Inflammatory macrophage treated with lipopolysaccharide for 4 hours (primary cell): ENCODE measurements at places on chromosomes 5 and 9.

DNA sequence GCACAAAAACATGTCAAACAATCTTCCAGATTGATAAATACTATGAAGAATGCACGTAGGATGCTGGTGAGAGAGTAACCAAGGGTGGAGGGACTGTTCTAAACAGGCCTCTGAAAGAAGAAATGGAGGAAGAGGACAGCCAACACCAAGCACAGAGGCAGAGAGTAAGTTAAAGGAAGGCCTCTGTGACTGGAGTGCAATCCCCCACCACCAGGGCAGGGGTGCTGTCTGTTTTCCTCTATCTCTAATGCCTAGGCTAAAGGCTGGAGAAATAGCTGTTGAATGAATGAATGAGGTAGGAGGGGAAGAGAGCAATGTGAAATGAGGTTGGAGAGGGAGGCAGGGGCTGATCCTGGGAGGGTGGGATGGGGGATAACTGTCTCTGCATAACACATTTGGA is 88.9 kb downstream of the ANKRD55 start:
- no peak for DNase-seq

DNA sequence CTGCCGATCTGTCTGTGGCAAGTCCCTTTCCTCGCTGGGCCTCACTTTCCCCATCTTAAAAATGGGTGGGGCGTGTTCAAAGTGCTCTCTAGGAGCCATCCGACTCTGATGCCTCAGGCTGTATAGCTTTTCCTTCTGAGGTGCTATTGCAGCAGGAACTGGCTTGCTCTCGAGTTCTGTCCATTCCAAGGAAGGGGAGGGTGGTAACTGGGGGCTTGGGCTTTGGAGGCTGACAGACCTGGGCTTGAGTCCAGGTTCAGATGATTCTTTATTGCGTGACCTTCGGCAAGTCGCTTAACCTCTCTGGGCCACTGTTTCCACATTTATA is 139.5 kb downstream of the RGS3 start:
- DNase-seq, result no peak

DNA sequence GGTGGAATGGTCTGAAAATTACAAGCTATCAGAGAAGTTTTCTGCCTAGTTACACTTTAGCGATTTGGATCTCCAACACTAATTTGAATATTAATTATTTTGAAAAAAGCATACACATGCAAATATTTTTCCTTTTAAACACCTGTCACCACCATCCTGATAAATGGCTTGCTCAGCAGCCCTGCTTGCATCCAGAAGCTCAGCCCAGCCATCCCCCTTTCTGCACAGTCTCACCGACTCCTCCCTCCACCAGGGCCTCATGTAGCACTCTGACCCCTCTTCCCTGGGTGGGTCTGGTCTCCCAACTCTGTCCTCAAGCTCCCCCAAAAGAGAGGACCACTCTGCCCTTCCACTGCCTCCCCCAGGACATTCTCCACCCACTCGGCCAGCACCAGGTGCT is 70.0 kb downstream of the C5orf15 start:
- no peak for DNase-seq

DNA sequence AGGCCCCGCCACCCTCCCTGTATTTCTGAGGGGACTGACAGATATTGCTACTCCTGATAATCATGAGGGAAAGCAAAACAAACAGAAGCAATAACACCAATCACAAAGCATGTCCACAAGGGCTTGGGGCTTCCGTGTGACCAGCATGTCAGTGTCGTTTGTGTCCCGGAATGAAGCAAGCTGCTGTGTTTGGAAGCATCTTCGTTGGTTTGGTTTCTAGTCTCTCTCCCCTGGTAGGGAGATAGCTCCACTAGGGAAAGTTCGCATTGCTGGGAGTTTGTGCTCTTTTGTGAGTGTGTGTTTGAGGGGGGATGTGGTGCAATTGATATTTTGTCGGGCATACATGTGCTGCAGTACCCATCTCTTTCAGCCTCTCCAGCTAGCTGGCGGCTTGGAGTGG is 1.4 kb downstream of the GRIA1 start:
- no peak for DNase-seq

DNA sequence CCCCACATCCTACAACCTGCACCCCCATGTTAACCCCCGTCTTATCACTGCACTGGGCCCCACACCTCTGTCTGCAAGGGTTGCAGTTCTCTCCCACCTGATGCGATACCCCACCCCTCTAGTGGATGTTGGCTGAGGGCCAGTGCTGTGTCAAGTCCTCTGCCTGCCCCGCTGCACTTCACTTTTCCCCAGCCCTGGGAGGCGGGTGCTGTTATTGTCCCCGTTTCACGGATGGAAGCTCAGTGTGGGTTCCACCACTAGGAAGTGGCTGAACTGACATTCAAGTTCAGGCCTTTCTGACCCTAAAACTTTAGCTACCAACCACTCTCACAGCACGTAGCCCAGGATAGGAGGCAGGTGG is 3.5 kb downstream of the SNCB start:
- no peak for DNase-seq

DNA sequence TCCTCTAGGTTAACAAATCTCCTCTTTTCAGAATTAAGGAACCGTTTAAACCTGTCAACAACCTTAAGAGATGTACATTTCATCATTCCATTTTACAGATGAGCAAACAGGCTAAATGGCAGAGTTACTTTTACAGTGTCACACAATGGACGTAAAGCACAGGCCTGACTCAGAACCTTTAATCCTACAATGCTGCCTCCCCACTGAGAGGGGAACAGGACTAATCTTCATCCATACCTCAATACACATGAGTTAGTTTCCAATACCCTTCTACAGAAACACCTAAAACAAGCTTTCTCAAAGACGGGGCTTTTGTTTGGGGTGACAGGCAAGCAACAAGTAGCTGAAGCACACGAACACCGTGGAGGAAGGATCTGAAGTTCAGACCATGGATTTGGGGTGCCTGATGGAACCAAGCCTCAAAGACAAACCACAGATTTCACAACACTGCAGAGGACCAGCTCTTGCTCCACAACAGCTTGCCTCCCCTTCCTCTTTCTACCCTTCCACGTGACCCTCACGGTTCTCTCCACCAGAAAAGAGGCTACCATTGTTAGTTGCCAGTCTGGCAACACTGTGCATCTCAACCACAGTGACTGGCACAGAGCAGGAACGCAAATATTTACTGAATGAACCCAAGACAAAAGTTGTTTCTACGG is 1.8 kb downstream of the RNF130 start:
- peak; percentile 87 for DNase-seq

- DNase-seq, result no peak
These were observed 11.5 kb upstream of the CARD9 start for GRCh38 chr9:136385015-136385414.

DNA sequence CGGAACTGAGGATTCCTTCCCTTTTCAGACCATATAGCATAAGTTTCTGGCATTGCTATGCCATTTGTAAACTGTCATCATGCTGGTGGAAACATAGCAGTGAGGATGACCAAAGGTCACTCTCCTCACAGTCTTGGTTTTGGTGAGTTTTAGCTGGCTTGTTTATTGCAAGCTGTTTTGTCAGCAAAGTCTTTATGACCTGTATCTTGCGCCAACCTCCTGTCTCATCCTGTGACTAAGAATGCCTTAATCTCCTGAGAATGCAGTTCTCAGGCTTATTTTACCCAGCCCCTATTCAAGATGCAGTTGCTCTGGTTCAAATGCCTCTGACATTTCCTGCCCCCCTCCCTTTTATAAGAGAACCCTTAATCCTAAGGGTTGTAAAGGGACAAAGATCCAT is 26.7 kb upstream of the GRIA1 start:
- no peak for DNase-seq

DNA sequence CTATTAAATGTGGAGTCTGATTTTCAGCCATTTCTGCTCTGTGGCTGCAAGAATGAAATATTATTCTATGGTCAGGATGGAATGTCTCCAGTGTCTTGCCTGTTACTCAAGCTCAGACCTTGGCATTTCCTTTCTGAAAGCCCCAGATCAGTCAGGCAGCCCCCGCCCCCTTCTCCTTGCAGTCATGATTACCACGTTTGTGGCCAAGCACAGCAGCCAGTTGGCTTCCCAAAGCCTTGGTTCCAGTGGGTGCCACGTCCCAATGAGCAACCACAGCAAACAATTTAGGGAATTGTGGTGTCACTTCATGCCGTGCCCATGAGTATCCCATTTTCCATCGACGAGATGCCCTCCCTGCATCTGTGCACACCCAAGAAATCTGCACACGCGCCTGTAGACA is 9.7 kb upstream of the OBP2A start:
- DNase-seq, result no peak
